ENCODE measurements at places on chromosomes 1 and 21. TPM values are rescaled to one million over a fixed set of nuclear protein-coding genes. Genes with fewer than 3 reads are reported as not detected.

The LHX8 gene
- 9.4 TPM for total RNA-seq

The GUCA2A gene
- not detected for total RNA-seq

The RGS1 gene
- 31.6 TPM for total RNA-seq

The AADACL4 gene
- total RNA-seq: not detected

The CHI3L1 gene
- total RNA-seq: 1.3 TPM

The UBL4B gene
- total RNA-seq: not detected

The ATP1B1 gene
- 107 TPM for total RNA-seq

The KIF2C gene
- 12.5 TPM for total RNA-seq

The ICOSLG gene
- total RNA-seq: 3.1 TPM

The SYNC gene
- 71.8 TPM for total RNA-seq

The PYGO2 gene
- total RNA-seq: 18.1 TPM

The EXTL2 gene
- total RNA-seq: 27.7 TPM

The TFAP2E gene
- total RNA-seq: not detected
